Stimulated activated CD4-positive, alpha-beta T cell treated with anti-CD3 and anti-CD28 coated beads, Interleukin-1b, Interleukin-23, amount 100 ng/mL, for 1 hour (primary cell): ENCODE measurements at places on chromosomes 2 and 18.

DNA sequence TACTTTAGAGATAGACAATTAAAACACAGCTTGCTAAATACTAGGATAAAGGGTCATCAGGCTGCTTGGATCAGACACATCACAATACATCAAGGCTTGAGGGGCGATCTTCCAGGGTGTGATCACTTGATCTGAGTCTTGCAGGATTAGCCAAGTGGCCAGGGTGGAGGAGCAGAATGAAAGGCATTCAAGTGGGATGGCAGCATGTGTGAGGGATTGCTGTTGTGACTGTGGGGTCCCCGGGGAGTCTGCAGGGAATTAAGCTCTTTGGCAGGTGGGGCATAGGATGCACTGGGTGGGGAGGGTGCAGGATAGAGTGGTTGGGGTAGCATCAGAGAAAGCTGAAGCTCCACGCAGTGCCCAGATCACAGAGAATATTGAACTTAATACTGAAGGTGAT is 58.0 kb upstream of the TMEM163 start:
- DNase-seq, result no peak

DNA sequence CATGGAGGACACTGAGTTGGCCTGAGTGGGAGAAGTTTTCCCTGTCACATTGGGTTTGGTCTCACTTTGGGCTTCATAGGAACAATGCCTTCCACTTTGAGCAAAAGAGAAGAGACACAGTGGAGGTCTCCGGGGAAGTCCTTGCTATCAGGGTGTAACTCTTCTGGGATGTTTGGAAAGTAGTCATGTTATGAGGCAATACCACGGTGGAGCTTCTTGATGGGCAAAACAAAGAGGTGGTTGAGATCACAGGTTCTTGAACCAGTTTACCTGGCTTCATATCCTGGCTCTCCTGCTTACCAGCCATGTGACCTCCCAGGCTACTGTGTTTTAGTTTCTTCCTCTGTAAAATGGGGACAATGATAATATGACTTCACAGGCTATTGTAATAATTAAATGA is 478.6 kb downstream of the SLC4A3 start:
- DNase-seq, result no peak

DNA sequence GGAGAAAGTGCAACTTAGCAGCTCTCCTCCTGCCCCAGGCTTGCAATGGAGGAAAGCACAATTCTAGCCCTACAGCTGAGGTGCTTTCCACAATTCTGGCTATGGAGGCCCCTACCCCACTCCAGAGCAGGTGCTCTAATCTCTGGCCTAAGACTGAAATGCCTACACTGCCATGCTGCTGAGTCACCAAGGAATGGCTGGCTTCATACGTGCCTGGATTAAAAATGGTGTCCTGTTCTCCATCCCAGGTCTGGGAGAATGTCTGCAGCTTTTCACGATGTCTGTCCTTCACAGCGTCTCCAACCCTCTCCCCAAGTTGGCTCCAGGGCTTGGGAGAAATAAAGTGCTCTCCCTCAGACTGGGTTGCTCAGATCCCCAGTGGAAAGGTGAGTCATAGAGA is 48.5 kb downstream of the MBOAT2 start:
- no peak for DNase-seq

DNA sequence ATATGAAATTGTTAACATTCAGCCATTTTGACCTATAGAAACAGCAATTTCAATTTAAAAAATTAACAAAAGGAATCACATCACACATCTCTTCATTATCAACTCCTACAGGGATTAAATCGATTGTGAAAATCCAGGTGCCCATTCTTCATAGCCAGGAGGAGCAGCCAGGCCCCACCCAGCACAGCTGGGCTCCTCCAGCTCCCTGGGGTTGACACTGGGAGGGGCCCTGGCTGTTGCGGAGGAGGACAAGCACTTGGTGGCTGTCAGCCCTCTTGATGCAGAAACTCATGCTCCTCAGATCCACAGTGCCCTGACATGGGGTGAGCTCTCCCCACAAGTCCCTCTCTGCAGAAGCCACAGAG is 99.8 kb downstream of the FAM210A start:
- no peak for DNase-seq

- DNase-seq, result no peak
Measured at GRCh38 chr2:25966531-25967270, 15.6 kb downstream of the KIF3C start.

- DNase-seq, result no peak
Measured at GRCh38 chr2:149164827-149165226, 126.3 kb downstream of the LYPD6B start.

DNA sequence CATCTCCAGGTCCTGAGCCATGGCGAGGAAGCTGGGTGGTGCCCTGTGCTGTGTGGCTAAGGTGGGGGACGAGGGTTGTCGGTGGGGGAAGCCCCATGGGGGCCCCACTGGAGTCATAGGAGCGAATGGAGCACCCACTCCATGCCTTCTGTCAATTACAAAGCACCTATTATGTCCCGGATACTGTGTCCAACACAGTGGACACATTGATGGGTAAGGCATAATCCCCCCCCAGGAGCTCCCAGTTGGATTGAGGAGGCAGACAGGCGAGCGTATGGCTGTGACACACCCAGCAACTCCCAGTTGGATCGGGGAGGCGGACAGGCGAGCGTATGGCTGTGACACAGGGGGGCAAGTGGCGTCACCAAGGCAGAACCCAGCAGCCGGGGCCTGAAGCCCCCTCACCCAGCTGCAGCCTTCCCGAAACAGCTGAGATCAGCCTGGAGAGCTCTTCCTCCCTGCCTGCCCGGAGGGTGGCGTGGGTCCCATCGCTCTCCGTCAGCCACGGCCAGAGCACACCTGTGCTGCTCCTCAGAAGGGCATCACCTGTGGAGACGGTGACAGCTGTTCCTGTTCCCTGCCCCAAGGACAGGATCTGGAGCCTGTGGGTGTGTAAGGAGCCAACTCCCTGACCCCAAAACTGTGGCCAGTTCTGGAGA is 69.6 kb downstream of the HPCAL1 start:
- DNase-seq, result no peak

GRCh38 chr2:162072976-162073887 is 783 bp downstream of the DPP4 start:
- DNase-seq, result no peak

DNA sequence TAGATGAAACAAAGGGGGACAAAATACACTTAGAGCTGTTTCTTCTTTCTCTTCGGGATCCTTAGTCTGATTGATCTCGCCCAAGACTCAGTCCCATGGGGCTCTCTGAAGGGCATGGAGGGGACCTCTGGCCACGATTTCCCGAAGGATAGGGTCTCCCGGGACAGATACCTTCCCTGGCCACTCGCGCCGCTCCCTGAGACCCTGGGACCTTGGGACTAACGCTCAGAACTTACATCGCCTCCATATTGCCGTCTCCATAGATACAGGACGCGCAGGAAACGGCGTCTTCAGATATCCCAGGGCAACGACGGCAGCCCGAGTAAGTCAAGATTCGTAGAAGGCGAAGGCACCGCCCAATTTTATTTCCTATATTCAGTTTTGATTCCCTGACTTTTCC is at the start of gene CFAP65:
Gene CFAP65 (minus strand): TSS at position 265 of the 400 bp plus-strand sequence. CDS start 2,468 bp downstream, outside the sequence.
- no peak for DNase-seq

DNA sequence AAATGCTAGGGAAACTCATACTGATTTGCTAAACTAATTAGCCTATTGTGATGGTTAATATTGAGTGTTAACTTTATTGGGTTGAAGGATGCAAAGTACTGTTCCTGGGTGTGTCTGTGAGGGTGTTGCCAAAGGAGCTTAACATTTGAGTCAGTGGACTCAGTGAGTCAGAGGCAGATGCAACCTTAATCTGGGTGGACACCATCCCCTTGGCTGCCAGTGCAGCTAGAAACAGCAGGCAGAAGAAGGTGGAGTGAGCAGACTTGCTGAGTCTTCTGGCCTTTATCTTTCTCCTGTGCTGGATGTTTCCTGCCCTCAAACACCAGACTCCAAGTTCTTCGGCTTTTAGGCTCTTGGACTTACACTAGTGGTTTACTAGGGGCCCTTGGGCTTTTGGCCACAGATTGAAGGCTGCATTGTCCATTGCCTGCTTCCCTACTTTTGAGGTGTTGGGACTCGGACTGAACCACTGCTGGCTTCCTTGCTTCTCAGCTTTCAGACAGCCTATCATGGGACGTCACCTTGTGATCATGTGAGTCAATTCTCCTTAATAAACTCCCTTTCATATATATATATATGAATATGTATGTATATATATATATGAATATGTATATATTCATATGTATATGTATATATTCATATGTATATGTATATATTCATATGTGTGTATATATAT is 69.7 kb downstream of the RPRM start:
- no peak for DNase-seq

DNA sequence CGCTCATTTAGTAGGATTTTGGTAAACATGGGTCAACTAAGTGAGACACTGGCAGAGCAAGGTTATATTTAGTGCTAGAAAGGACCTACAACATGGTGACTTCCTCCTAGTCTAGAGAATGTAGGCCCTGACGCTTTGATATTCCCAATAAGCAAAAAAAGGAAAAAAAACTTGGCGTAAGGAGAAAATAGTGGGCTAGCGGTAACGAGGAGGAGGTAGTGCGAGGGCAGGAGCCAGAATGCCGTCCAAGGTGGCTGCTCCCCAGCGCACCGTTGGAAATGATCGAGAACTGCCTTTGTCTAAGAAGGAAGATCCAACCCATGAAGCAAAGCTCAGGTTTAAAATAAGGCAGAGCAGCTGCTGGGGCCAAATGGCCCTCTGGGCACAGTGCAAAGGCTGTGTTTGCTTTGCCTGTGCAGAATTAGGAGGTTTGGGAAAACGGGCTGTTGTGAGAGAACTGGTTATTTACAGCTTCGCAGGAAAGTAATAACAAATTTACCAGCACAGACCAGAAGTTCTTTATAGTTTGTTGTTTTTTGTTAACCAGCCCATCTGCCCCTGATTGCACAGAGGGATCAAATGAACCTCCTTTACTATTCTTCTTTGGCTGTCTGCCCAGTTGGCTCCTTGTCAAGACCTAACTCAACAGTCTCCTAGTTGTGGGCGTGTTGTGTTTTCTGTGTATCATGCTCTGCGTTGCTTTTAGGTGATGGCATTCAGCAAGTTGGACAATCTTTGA is 86.6 kb downstream of the ITGB1BP1 start:
- no peak for DNase-seq

- no peak for DNase-seq
Measured at GRCh38 chr2:69013142-69013839, at the start of gene ANTXR1. Gene ANTXR1, plus strand, starts transcription at chr2:69013179. Its CDS starts 321 bp downstream, at chr2:69013500.

GRCh38 chr2:42827647-42828486 is 35.5 kb upstream of the HAAO start:
- DNase-seq, result peak; percentile 71

GRCh38 chr2:224284134-224284946 is 117.6 kb downstream of the FAM124B start:
- DNase-seq, result no peak

DNA sequence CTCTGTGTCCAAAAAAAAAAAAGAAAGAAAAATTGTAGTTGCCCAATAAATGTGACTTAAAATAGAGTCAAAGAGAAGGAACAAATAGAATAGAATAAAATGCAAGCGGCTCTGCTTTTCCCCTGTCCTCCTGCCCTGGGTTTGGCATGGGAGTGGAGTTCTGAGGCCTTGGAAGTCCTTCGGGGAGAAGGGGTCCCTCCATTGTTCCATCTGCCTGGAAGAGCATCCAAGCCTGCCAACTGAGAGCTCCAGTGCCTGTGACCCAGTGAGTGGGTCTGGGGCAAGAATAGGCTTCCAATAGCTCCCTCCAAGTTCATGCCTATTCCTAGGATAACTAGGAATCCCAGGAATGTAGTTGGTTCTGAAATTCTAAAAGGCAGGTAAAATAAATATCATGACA is 321.4 kb downstream of the MYCN start:
- no peak for DNase-seq

- no peak for DNase-seq
Measured at GRCh38 chr2:50356858-50357257, 675.1 kb downstream of the NRXN1 start.

DNA sequence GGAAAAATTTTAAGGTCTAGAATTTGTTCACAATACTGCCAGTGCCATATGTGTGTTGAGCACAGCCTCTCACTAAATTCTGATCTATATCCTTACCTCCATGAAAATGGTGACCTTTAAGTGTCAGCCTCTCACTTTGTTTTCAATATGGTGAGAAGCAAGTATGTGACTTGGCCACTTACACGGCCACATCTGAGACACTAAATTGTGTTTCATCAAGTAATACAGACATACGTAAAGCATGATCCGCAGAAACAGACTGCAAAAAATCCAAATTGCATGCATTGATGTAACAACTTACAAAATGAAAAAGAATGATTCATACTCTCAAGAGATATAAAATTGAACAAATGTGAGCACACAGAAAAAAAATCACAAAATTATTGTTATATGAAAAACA is 55.2 kb upstream of the UGP2 start:
- DNase-seq, result no peak

- no peak for DNase-seq
Measured at GRCh38 chr2:74081030-74081762, 66.5 kb downstream of the BOLA3 start.

- no peak for DNase-seq
Measured at GRCh38 chr2:231800493-231801091, 14.3 kb downstream of the COPS7B start.
